Stimulated activated CD4-positive, alpha-beta T cell treated with anti-CD3 and anti-CD28 coated beads, Interleukin-15, amount 100 ng/mL, for 1 hour (primary cell): ENCODE measurements at places on chromosomes 5 and 9.

DNA sequence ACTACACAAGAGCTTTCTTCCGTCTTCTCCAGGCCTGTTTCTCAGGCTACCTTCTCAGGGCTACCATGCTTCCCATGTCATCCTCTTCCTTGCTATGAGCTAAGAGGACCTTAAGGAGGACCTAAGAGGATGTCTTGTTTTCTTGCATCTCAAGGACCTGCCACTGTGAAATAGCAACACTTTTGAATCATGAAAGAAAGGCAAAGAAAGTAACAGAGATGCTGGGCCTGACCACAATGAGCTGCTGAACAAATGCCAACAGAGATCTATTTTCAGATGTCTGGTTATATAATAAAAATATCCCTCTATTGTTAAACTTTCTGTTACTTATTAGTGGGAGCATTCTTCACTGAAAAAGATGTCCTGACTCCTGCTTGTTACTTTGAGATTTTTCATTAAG, 36.7 kb upstream of the ANXA1 start:
- no peak for DNase-seq

GRCh38 chr5:5139336-5139776, 774 bp upstream of the ADAMTS16 start:
- no peak for DNase-seq

DNA sequence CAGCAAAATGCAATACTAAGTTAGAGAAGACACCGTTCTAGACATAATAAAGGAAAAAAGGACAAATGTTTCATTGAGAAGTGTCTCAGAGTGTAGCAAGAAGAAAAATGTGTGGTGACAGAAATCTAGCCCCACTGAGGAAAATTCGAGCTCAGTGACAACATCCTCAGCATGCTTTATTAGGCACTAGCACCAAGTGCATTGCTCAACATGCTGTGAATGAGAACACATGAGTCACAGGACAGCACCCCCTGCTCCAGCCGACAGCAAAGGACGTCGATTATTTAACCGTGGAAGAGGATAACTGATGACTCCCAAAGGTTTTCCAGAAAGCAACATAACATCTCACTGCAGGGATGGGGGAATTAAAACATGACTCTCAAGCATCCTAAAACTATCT, 182.7 kb downstream of the GNAQ start:
- no peak for DNase-seq

DNA sequence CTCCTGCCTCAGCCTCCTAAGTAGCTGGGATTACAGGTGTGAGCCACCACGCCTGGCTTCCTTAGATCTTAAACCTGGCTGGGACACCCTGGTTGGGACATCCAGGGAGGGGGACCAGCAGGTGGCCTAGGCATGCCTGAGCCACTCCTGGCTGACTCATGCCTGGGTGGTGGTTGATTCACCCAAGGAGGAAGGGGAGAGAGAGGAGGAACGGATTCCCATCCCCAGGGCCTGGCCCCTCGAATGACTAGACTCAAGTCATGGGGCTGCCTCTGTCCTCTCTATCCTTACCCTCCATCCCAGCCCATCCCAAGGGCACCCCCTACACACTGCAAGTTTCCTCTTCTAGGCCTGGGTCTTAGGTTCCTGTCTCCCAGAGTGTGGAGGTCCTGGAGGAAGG, 12.7 kb downstream of the EEIG1 start:
- no peak for DNase-seq

DNA sequence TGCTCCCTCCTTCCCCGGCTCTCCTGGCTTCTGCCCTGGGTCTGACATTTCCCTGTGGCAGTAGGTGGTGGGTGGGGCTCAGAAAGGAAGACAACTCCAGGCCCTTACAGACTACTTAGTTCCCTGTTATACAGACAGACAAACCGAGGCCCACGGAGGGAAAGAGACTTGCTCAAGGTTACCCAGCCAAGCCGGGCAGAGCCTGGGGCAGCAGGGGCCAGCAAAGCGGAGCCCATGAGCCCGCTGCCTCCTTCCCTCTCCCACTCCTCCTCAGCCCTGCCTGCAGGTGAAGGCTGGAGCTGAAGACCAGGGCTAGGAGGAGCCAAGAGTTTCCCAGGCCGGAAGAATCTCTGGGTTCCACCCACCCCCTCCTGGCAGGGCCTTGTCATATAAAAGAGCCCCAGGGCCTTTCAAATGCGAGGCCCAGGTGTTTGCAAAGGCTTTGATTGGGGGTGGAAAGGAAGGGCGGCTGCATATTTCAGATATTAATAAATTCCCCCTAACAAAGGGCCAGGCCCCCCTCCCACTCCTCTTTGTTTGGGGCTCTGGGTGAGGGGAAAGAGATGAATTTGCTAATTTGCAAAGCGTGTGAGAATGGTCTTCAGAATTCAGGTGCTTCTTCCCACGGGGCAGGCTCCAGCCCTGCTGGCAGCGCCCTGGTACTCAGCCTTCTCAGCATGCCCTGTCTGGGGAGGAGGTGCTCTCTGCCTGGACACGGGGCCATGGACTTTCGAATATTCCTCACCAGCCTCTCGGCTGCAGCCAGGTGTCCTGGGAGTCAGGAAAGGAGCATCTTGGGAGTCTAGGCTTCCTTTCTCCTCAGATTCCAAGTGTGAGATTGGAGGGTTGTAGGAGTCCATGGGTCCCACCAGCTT, 21.5 kb downstream of the SLC6A7 start:
- DNase-seq, result no peak

DNA sequence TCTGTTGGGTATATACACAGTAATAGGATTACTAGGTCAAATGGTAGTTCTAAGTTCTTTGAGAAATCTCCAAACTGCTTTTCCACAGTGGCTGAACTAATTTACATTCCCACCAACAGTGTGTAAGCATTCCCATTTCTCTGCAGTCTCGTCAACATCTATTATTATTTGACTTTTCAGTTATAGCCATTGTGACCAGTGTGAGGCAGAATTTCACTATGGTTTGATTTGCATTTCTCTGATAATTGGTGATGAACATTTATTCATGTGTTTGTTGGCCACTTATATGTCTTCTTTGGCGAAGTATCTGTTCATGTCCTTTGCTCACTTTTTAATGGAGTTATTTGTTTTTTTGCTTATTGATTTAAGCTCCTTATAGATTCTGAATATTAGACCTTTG, 596.2 kb upstream of the DAB2 start:
- no peak for DNase-seq

GRCh38 chr5:62343428-62343827, 37.4 kb downstream of the KIF2A start:
- DNase-seq, result no peak

- DNase-seq, result no peak
These were observed 639.7 kb upstream of the C9orf72 start for GRCh38 chr9:28212979-28213378.

GRCh38 chr9:134475011-134475790, 148.9 kb downstream of the RXRA start:
- peak; percentile 11 for DNase-seq

- no peak for DNase-seq
These were observed 206.3 kb upstream of the GHR start for GRCh38 chr5:42216904-42217303.

DNA sequence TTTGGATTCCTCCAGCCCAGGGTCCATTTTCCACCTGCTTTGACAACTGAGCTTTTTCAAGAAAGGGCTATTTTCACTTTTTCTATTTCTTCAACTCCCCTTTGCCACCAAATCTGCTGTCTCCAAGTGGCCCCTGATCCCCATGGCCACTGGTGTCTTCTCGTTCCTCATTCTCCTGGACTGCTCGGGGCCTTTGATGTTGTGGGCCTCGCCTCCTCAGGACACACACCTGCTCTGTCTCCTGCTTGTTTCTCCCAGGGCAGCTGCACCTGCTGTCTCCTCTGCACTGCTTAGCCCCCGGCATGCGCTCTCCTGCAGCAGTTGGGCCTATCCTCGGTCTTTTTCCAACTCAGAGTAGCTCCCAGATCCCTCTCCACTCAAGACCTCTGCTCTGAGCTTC, 16.3 kb upstream of the NANS start:
- no peak for DNase-seq

DNA sequence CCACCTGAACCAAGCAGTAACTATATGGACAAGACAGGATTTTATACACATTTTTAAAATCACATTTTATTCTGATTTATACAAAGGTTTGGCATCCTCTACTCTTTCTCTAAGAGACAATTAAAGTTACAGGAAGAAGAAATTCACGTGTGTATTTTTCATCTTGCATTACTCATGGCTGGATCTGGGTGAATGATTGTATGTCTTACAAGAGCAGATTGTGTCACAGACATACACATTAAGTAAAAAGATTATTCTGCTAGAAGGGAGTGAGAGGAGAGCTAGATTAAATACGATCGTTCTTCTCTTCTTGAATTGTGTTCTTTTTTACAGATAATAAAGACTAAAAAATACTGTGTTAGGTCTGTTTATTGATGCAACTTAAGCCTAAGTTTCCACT, 20.8 kb upstream of the CEP120 start:
- DNase-seq, result no peak

DNA sequence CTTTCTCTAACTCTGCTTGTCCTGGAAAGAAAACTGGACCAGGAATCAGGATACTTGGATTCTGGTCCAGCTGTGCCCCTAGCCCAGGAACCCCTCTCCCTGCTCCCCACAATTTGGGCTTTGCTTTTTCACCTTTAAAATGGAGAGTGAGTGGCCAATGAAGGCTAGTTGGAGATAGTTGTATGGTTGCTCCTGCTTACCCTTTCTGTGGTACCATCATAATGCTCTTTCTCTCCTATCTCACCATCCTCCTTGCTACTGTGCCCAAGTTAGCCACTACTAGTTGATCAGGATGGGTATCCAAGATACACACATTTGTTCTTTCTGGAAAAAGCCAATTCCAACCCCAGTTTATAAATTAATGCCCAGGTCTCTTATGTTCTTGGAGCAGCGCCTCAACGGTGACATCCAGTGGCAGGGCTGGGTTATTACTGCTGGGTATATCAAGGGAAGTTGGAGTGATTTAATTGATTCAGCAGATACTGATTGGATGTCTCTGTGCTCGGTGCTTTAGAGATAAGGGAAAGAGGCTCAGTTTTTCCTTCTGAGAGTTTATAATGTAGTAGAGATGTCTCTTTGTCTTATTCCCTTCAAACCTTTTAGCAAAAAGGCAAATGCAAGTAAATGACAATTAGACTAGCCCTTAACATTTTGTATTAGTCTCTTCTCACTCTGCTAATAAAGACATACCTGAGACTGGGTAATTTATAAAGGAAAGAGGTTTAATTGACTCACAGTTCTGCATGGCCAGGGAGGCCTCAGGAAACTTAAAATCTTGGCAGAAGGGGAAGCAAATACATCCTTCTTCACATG, 38.5 kb downstream of the FAXDC2 start:
- DNase-seq, result peak; percentile 25

GRCh38 chr9:121939643-121940042, 153.5 kb downstream of the TTLL11 start:
- DNase-seq, result no peak

DNA sequence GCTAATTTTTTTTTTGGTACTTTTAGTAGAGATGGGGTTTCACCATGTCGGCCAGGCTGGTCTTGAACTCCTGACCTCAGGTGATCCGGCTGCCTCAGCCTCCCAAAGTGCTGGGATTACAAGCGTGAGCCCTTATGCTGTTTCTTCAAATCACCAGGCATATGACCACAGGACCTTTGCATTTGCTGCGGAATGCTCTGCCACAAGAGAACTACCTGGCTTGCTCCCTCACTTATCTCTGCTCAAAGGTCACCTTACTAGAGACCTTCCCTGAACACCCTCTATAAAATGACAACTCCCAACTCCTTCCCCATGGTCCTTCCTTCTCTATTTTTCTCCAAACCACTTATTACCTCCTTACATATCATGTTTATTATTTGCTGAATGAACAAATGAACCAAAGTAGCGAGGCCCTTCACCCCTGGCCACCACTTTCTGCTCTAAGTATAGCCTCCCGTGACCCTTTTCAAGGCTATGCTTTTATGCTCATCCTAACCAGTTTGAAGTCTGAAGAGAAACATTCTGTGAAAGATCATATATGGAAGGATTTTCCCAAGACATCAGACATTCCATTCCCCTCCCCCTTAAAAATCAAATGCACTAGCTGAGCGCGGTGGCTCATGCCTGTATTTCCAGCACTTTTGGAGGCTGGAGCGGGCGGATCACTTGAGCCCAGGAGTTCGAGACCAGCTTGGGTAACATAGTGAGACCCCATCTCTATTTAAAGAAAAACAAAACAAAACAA, 1.3 kb downstream of the ZER1 start:
- no peak for DNase-seq

DNA sequence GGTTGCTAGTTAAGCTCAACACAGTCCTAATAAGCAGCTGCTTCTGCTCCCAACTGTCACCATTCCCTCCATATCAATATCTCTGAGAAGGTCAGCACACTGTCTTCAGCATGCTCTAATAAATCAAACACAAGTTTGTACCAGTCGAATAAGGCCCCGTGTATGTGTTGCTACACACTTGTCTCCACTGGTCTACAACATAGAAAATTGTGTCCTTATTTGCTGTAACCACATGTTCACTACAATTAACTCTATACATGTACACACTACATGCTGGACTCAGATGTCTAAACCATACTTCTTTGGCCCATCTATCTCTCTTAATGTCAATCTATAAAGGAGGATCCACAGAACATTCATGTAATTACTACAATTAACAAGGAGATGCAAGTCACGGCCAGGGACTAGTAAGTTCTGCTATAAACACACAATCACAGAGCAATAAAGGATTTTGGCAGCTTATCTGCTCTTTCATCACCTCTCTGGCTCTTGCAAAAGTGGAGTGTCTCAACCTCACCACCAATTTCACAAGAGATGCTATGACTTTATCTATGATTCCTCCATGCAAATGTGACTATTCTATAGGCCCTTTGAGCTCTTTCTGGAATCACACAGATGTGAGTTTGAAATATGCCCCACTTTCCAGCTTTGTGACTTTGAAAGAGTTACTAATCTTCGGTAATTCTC, 143.9 kb downstream of the SEMA5A start:
- no peak for DNase-seq

DNA sequence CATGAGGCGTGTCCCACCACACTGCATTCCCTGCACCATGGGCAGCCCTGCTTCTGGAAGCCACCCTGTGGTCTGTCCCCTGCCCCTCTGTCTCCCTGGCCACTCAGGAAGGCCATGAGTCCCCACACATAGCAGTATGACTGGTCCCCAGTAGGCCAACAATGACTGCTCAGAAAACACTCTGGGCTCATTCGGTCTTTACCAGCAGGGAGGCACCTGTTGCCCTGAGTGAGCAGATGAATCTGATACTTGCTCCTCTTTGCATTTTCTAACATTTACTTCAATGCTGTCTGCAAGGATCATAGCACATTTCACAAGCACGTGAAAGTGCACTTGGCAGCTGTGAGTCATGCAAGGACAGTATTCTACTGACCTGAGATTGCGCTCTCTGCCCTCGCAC, 365.4 kb upstream of the IRX1 start:
- DNase-seq, result no peak

- no peak for DNase-seq
These were observed 411.5 kb downstream of the RASEF start for GRCh38 chr9:82651474-82651873.

GRCh38 chr9:37107701-37108100, 12.7 kb upstream of the ZCCHC7 start:
- no peak for DNase-seq

- no peak for DNase-seq
These were observed 153.4 kb upstream of the TLX3 start for GRCh38 chr5:171155621-171156020.
